ENCODE measurements at places on chromosomes 1 and 21.

DNA sequence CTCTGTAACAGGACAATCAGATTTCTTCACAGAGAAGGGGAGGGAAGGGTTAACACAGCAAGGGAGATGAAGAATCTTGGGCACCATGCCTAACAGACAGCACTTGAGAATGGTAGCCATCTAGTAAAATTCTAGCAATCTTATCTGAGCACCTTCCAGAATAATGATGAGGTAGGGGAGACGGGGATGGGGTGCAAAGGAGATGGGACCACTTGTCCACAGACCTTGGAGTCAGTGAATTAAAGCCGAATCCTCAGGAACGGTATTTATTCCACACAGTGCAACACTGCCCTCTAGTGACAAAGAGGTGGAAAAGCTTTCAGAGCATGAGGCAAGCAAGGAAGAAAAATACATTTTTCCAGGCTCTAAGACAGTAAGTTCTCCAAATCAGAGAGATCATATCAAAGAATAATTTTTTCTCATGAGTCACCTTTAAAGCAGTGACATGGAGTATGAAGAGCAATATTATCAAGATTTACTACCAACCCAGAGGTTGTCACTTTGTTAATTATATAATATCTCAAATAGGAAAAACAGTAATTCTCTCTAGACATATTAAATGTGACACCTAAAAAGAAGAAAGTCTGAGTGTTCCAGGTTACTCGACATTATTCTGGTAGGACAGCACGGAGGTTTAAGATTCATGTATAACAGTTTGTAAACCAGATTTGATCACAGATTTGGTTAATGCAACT is 43.3 kb upstream of the LPAR3 start:
- no peak for DNase-seq

GRCh38 chr1:39717809-39718208 is 20.9 kb upstream of the PPIE start:
- no peak for DNase-seq

DNA sequence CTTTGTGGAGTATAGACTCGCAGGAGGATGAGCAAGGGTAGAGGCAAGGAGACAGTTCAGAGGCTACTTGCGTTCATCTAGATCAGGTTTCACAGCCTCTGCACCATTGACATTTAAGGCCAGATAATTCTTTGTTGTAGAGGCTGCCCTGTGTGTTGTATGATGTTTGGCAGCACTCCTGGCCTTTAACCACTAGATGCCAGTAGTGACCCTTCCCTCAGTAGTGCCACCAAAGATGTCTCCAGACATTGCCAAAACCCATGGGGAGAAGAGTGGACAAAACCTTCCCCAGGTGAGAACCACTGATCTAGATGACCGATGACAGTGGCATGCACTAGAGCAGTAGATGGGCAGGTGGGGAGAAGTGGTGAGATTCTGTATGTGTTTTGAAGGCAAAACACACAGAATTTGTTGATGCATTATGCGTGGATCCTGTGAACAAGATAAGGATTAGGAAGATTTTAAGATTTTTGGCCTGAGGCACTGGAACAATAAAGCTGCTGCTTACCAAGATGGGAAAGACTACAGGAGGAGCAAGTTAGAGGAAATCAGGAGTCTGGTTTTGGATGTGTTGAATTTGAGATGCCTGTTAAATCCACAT is 9.9 kb upstream of the COG2 start:
- no peak for DNase-seq

- DNase-seq, result no peak
Measured at GRCh38 chr1:181134543-181135436, 46.3 kb downstream of the IER5 start.

DNA sequence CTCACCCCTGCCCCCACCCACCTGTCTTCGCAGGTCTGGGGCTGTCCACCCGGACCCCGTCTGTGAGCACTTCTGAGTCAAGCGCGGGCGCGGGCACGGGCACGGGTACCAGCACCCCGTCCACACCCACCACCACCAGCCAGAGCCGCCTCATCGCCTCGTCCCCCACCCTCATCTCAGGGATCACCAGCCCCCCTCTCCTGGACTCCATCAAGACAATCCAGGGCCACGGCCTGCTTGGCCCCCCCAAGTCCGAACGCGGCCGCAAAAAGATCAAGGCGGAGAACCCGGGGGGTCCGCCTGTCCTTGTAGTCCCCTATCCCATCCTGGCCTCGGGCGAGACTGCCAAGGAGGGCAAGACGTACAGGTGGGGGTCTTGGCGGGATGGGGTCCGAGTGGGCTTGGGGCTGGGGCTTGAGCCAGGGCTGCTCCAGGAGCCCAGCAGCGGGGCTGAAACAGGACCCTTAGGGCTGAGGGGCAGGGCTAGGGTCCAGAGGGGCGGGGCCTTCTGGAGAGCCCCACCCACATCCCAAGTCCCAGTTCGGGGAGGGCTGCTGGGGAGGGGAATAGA is 23.9 kb downstream of the ZNF362 start:
- DNase-seq, result no peak

DNA sequence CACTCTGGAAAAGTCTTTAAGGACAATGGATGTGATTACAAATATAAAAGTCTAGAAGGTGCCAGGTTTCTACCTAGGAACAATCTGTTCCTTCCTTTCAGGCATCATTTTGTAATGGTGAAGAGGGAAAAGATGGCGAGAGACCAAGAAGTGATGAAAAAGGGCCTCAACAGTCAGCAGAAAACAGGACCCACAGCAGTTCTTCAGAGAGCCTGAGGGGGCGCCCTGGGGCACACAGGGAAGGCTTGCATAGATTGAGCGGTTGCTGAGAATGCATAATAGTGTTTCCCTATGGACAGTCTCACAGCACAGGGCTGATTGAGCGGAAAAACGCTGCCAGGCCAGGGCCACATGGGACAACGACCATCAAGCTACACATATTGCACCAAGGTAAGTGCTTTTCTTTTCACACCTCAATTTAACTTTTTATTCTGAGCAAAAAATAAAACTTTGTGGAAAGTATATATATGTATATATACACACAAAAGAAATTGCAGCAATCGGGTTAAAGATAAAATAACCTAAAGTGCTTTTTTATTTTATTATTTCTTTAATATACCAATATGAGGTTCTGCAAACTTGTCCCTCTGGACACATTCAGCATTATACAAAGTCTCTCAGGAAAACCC is 3.1 kb upstream of the YRDC start:
- peak; percentile 29 for DNase-seq
